ENCODE measurements at places on chromosomes 7 and 10. TPM values are rescaled to one million over a fixed set of nuclear protein-coding genes. Genes with fewer than 3 reads are reported as not detected.

The ANKRD30A gene
- not detected for polyA plus RNA-seq

The OR2A42 gene
- polyA plus RNA-seq, result not detected

The ENTPD7 gene
- 1.8 TPM for polyA plus RNA-seq

The POR gene
- polyA plus RNA-seq, result 84.2 TPM

The ZEB1 gene
- 5.2 TPM for polyA plus RNA-seq

The IGF2BP3 gene
- 0.23 TPM for polyA plus RNA-seq

The ZNF716 gene
- polyA plus RNA-seq, result not detected

The ECHS1 gene
- polyA plus RNA-seq, result 43.0 TPM

The SNCG gene
- polyA plus RNA-seq, result 20.2 TPM

The UPK3B gene
- polyA plus RNA-seq, result 3.2 TPM

The RAMP3 gene
- polyA plus RNA-seq, result 41.1 TPM

The OPALIN gene
- polyA plus RNA-seq, result not detected

The ZNF775 gene
- 7.4 TPM for polyA plus RNA-seq

The TSPAN33 gene
- 11.2 TPM for polyA plus RNA-seq

The KNDC1 gene
- polyA plus RNA-seq, result 1.8 TPM

The IGFBP1 gene
- 0.11 TPM for polyA plus RNA-seq
